ENCODE measurements at places on chromosomes 1 and 21.

DNA sequence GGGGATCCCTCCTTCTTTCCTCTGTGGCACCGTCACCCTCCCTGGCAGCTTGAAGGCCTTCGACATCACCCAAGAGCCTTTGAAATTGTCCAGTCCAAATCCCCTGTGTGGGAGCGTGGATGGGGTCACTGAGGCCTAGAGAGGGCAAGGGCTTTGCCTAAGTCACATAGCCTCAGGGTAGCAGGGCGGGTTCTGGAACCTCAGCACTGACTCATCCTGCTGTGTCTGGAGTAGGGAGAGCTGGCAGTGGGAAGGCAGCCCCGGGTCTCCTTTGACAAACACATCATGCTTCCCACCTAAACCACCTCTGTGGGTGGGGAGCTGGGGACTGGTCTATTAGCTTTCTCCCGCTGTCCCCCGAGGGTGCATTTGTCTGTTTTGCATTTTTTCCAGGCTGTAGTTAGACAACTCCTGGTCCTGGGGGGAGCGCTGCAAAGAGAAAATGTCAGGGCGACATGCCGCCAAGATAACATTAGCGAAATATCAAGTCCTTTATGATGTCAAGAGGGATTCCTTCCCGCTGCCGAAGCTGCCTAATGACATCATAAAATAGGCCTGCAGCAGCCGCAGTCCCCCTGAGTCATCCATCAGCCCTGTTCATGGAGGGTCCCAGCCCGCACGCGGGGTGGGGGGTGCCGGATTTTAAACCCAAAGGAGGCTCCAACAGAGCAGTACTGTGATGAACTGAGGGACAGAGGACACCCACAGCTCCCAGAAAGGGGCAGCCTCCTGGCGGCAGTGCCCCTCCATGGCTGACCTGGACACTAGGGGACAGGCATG is 77.0 kb upstream of the POU3F1 start:
- no peak for DNase-seq

GRCh38 chr21:33403786-33404585 is 773 bp downstream of the IFNGR2 start:
- DNase-seq = peak; percentile 46

GRCh38 chr1:67171978-67172377 is 5.7 kb downstream of the IL23R start:
- no peak for DNase-seq

DNA sequence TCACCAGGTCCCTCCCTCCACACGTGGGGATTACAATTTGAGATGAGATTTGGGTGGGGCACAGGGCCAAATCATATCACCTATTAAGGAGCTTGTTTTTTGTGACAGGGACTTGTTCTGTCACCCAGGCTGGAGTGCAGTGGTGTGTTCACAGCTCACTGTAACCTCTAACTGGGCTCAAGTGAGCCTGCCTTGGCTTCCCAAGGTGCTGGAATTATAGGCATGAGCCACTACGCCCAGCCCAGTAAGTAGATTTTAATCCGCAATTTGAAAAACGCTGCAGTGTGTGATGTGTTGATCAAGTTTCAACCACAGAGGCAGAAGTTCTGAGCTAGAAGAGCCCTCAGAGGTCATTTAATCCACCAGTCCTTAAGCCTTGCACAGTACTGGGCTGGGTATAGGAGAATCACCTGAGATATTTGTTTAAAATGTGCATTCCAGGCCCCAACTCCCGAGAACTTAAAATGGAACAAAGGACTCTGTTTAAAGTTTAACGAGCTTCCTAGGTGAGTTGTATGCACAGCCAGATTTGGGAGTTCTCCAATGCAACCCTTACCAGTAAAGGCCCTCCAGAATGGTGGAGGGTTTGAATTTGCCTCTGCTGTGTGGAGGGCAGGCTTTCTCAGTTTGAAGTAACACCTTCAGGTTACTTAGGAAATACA is 13.4 kb downstream of the RPL11 start:
- DNase-seq = no peak

DNA sequence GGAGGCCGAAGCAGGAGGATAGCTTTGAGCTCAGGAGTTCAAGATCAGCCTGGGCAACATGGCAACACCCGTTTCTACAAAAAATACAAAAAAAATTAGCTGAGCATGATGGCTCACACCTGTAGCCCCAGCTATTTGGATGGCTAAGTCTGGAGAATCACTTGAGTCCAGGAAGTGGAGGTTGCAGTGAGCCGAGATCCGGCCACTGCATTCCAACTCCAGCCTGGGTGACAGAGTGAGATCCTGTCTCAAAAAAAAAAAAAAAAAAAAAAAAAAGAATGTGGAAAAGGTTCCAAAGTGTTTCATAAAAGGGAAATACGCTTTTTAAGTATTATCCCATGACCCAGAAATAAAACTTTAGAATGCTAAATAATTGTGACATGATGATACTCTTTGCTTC is 8.0 kb downstream of the S1PR1 start:
- DNase-seq = no peak

- DNase-seq = no peak
These were observed 30.8 kb downstream of the RSPH1 start for GRCh38 chr21:42465008-42465802.

DNA sequence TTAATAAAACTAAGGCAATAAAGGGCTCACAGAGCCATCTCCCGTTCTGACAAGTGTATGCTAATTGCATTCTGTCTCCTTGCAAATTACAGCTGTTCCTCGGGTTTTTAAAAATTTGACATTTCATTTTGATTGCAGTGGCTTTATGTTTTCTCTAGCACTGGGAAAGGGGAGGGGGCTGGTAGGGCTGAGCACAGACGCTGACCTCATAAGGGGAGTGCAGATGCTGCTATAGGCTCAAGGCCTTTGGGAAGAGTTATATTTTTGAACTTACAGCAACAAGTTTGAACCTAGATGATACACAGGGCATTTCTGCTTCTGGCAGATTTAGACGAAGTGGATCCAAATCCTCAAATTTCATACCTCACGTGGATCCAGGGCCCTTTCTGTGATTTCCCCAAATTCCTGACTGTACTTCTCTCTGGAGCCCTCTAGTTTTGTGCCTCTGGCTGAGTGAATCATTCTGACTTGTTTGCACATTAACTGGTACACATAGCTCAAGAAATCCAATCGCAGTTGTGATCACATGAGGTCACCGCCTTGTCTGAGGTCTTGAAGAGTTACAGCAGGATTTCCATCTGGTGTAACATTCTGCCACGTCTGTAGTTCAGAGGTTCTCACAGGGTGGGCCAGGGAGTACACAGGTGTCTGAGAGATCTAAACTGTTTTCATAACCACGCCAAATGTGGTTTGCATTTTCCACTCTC is 230.3 kb downstream of the C1orf94 start:
- DNase-seq = no peak

GRCh38 chr1:97138515-97139032 is 417.0 kb downstream of the PTBP2 start:
- DNase-seq = no peak

DNA sequence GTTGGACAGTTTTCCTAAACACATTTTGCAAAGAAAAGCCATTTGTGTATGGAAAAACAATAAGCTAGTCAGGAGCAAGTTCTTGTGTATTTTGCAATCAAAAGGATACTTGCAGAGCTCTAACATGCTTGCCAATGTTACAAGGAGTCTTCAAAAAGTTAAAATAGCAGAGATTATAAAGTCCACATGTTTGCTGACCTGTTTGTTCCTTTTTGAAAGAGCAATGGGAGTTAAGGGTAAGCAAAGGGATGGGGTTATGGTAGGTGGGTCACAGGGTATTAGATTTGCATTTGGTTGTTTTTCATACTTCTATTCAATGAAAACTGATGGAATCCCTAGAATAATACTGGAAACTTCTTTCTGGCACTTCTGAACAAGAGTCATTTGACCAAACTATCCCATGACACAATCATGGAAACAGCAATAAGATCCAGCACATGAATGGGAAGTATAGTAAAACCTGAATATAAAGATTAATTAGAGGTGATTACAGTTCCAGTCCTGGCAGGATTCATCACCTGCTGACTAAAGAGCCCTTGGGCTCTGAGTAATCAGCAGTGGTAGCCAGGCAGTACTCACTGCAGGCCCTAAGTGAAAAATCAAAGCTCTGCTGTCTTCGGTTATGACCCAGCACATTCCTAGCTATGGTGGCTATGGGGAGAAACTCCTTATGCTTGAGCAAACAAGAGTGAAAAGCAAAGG is 27.1 kb upstream of the ZC3H11B start:
- DNase-seq = no peak

- no peak for DNase-seq
These were observed 9.8 kb downstream of the UBASH3A start for GRCh38 chr21:42413500-42413899.
